Esophagus mucosa (tissue), 1 donor: ENCODE measurements at places on chromosomes 16 and 17. TPM values are rescaled to one million over a fixed set of nuclear protein-coding genes. Genes with fewer than 3 reads are reported as not detected.

The CES3 gene
- total RNA-seq, result 1.1 TPM

- peak; percentile 18 for ATAC-seq
These were observed at the start of gene DNASE1L2 for GRCh38 chr16:2236337-2237101. TSS of gene DNASE1L2 (plus strand) at chr16:2236444. CDS start at chr16:2236817, 373 bp downstream.

DNA sequence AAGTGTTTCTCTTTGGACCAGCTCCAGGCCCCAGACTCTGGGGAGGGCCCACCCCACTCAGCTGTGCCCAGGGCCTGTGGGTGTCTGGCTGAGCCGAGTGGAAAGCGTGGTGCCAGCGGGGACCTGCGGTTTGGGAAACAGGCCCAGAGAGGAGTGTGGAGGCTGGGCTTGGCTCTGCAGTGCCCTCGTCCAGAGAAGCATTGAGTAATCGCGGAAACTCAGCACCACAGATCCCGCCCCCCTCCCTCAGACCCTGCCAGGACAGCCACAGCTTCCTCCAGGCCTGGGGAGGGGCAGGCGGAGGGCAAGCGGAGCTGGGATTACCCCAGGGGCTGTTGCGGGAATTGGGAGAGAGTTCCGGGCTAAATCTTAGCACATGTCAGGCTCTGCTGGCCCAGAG lies 14.6 kb upstream of the PITPNA start:
- ATAC-seq, result peak; percentile 66

The MT4 gene
- 8.4 TPM for total RNA-seq

DNA sequence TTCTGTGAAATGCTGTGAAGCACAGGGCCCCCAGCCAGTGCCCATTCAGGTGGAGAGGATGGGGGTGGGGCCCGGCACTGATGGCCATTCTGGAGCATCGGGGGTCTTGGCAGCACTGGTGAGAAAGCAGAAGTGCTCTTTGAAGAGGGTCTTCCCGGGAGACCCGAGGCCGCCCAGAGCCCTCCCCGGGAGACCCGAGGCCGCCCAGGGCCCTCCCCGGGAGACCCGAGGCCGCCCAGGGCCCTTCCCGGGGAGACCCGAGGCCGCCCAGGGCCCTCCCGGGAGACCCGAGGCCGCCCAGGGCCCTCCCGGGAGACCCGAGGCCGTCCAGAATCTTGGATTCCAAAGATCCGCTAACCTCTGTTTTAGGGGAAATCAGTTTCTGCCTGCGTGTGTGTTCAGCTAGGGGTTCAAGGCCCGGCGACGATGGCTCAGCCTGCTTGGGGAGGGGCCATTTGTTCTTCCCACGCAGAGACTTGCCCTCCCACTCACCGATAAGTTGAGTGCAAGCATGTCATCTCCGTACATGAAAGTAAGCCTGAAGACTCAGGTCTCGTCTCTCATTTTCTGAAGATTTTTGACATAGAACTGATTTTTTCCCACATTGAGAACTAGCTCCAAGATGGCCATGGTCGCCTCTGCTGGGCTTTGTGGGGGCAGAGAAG lies 35.2 kb upstream of the CAPN15 start:
- ATAC-seq, result peak; percentile 23

DNA sequence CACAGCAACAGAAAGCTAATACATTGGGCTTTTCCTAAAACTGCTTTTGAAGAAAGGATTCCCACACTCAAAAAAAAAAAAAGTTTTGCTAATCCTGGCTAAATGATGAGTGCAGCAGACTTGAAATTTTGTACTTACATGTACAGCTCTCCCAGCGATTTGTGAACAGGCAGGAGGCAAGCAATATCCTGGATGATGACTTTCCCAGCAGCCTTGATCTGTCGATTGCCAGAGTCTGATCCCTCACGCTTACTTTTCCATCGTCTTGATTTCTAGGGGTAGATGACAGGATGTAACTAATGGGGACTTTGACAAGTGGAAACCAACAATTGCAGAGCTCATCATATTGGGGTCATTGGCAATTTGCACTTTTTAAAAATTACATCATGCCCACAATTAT lies 91.4 kb downstream of the WDR59 start:
- no peak for ATAC-seq

DNA sequence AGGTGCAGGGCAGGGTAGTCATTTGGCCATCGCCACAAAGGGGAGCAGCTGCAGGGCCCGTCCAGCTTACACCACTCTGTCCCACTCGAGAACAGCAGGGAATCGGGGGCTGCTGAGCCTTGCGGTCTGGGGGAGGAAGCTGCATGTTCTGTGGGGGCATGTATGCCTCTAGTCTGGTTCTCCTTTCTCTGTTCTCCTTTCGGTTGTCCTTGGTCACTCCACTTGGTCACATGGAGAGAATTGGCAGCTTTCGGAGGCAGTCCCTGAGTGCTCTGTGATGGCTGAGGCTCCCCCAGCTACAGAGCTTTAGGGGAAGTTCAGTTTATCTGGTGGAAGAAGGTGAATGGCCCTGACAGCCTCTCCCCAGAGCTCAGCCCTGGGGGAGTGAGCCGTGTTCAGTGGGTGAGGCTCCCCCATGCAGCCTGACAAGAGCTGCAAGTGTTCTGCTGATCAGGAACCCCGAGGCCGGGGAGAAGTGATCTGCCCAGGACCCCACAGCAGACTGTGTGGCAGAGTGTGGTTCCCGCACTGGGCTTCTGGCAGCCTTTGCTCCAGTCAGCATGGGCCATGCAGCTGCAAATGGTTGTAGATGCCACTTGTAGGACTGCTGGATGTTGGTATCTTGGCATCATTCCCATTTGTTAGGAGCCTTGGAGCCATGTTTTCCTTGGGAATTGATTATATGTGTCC lies 22.3 kb upstream of the SMPD3 start:
- ATAC-seq, result peak; percentile 6

The HOXB1 gene
- total RNA-seq, result 0.24 TPM

DNA sequence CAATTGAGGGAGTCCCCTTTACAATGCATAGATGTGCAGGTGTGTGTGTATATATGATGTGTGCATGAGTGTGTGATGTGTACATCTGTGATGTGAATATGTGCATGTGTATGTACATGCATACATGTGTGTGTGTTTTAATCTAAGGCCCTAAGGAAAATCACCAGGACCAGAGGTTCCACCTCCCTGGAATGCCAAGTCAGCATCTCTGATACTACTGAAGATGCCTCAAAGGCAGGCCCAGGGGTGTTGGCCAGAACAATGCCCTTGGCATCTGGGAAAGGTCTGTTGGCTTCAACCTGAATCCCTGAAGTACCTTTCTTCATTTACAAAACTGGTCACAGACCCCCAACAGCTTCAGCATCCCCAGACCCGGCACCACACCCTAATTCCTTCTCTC lies 129.5 kb downstream of the CDYL2 start:
- ATAC-seq, result no peak

The ROGDI gene
- 21.3 TPM for total RNA-seq

The EPN3 gene
- total RNA-seq, result 38.5 TPM

GRCh38 chr16:72925631-72925979 lies 122.3 kb downstream of the ZFHX3 start:
- no peak for ATAC-seq

The AIPL1 gene
- not detected for total RNA-seq

The SCN4A gene
- total RNA-seq, result 0.12 TPM

DNA sequence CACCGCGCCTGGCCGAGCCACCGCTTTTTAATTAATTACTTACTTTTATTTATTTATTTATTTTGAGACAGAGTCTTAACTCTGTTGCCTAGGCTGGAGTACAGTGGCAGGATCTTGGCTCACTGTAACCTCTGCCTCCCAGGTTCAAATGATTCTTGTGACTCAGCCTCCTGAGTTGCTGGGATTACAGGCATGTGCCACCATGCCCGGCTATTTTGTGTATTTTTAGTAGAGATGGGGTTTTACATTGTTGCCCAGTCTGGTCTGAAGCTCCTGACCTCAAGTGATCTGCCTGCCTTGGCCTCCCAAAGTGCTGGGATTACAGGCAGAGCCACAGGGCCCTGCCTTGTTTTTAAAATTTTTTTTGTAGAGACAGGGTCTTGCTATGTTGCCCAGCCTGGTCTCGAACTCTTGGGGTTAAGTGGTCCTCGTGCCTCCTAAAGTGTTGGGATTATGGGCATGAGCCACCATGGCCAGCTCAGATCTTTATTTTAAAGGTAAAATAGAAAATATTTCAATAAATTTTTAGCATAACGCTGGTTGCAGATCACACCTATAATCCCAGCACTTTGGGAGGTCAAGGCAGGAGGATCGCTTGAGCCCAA lies 18.3 kb upstream of the NUDT16L1 start:
- ATAC-seq, result no peak

DNA sequence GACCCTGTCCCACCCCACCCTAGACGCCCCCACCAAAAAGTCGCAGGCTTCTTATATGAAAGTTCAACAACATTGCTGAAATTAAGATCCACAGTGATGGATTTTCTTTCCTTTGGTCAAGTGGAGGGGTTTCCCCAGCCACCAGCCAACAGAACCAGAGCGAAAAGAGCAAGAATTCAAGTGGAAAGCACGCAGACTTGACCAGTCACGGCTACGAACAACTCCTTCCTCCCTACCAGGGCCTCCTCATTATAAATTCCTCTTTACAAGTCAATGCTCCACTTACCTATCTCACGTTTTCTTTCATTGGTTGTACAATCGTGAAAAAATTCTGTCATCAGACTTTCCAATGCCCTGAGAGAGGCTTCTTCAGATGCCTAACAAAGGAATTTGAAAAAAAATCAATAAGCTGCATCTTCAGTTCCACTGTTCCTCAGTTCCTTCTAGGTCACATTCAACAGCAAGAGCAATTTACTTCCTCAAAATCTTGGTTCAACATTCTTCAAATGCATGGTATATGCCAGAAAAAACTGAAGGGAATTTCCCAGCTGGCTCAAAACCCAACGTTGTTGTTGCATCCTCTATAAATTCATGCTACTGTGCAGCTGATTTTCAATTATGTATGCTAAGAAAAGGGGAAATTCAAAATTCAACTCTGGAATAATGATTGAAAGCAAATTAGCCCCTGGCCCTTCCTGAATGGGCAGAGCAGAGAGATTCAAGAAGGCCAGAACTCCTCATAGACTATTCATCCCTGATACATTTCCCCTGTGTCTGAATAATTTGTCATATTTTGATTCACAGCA lies 30.9 kb downstream of the XPO6 start:
- ATAC-seq, result no peak

The TPSD1 gene
- not detected for total RNA-seq

DNA sequence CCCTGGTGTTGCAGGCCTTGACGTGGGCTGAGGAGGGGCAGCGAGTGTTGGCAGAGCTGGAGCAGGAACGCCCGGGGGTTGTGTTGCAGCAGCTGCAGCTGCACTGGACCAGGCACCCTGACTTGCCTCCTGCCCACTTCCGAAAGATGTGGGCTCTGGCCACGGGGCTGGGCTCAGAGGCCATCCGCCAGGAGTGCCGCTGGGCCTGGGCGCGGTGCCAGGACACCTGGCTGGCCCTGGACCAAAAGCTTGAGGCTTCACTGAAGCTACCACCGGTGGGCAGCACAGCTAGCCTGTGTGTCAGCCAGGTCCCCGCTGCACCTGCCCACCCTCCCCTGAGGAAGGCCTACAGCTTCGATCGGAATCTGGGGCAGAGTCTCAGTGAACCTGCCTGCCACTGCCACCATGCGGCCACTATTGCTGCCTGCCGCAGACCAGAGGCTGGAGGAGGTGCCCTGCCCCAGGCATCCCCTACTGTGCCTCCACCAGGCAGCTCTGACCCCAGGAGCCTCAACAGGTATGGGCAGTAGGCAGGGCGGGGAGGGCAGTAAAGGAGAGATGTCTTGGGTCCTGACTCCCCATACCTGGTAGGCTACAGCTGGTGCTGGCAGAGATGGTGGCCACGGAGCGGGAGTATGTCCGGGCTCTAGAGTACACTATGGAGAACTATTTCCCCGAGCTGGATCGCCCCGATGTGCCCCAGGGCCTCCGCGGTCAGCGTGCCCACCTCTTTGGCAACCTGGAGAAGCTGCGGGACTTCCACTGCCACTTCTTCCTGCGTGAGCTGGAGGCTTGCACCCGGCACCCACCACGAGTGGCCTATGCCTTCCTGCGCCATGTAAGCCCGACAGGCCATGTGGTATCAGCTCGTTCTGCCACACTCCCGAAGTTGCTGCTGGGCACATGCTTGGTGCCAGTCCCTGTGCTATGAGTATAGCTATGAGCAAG lies 5.6 kb downstream of the PLEKHG4 start:
- ATAC-seq, result peak; percentile 43

DNA sequence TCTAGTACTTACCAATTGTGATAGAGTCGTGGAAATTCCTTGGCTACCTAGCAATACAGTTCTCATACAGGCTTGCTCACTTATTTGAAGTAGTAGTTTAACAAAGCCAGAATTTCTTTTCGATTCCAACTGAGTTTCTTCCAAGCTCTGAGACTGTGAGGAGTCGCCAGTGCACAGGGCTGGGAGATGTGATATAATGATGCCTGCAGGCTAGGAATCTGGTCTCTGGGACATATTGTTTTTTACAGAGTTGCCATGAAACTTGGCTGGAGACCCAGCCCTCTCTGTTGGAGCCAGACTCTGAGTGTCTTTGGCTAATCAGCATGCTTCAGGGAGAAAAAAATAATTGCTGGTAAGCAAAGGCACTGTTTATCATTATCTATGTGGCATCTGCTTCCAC lies 698.8 kb upstream of the GOT2 start:
- no peak for ATAC-seq

DNA sequence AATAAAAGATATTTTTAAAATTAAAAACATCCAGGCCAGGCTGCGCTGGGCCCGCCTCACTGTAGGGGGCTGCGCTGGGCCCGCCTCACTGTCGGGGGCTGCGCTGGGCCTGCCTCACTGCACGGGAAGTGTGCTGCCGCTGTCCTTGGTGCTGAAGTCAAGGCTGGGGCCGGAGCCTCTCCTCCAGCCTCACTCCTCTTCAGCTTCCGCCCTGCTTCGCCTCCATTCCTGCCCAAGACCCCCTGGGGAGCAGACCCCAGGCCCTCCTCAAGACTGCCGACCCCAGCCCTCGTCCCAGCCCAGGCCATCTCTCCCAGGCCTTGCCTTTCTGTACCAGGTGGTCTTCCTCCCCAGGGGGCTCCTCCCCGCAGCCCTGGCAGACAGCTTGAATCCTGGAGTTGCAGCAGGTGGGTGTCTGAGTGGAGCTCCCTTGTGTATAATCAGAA lies 26.2 kb downstream of the ENDOV start:
- ATAC-seq, result no peak

GRCh38 chr17:28598389-28598788 lies 436 bp downstream of the SPAG5 start:
- ATAC-seq, result no peak

DNA sequence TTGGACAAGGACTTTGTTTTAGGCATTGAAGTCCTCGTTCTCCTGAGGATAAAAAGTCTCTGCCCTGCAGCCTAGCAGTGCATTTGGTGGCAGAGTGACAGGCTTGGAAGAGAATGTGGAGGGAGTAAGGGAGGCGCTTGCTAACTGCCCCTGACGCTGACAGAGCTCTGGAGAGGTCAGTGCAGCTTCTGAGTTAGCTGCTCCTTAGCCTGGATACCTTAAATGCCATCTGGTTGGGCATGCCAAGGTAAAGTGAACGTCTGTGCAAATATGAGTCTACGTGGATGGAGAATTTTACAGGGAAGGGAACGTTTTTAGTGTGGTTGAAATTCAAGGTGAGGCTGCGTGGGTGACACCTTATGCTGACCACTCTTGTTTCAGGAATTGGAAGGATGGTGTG lies 44.4 kb downstream of the SEC14L1 start:
- no peak for ATAC-seq

The SLC47A1 gene
- total RNA-seq, result 2.7 TPM

The VASN gene
- 16.6 TPM for total RNA-seq
